Activated CD4-positive, alpha-beta T cell treated with anti-CD3 and anti-CD28 coated beads, Interleukin-2, Interleukin-4, amounts not matched to agents 100 ng/mL and 50 ng/mL, durations not matched to agents 16 hours and 8 hours (primary cell): ENCODE measurements at places on chromosomes 3 and 15.

GRCh38 chr15:90058775-90059174 lies 43.5 kb downstream of the IDH2 start:
- no peak for DNase-seq

DNA sequence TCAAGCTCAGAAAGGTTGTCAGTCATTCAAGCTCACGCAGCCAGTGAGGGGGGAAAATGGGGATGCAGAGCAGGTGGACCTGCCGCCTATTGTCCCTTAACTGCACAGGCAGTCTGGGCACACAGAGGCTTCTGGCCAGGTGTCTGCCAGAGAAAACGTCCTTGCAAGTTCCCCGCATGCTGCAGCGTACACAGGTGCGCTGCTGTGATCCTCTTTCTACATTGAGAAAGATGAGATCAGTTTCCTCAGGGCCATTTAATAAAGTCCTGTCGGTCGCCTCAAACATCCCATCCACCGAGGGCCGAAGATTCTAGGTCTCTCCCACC lies 445 bp upstream of the TSEN2 start:
- DNase-seq: no peak

- DNase-seq: no peak
Observed at GRCh38 chr15:36914466-36914865, 185.9 kb downstream of the MEIS2 start.

DNA sequence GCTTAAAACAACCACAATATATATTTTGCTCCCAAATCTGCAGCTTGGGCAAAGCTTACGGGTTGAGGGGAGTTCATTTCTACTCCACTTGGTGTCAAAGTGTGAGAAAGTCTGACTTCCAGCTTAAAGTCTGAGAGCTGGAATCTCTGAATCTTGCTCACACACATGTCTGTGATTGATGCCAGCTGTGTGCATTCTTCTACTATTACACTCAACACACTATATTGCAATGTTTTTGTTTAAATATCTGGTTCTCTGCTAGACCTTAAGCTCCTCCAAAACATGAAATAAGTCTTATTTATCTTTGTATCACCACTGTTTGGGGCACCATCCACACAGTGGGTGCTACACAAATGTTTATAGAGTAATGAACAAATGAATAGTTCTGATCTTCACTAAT lies 36.7 kb upstream of the SECISBP2L start:
- no peak for DNase-seq

DNA sequence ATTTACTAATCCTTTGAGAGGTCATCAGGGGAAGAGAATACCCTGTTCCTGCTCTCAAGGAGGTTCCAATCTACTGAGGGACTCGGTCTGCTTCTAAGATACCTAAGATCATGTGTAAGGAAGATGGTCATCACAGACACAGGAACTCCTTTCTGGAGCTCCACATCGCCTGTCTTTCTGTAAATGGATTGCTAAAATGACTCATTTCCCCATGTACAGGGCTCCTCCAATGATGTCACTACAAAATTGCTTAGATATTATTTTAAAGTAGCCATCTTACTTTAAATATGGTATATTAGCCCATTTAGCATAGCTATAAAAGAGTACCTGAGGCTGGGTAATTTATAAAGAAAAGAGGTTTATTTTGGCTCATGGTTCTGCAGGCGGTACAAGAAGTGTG lies 206.1 kb upstream of the PROK2 start:
- no peak for DNase-seq

DNA sequence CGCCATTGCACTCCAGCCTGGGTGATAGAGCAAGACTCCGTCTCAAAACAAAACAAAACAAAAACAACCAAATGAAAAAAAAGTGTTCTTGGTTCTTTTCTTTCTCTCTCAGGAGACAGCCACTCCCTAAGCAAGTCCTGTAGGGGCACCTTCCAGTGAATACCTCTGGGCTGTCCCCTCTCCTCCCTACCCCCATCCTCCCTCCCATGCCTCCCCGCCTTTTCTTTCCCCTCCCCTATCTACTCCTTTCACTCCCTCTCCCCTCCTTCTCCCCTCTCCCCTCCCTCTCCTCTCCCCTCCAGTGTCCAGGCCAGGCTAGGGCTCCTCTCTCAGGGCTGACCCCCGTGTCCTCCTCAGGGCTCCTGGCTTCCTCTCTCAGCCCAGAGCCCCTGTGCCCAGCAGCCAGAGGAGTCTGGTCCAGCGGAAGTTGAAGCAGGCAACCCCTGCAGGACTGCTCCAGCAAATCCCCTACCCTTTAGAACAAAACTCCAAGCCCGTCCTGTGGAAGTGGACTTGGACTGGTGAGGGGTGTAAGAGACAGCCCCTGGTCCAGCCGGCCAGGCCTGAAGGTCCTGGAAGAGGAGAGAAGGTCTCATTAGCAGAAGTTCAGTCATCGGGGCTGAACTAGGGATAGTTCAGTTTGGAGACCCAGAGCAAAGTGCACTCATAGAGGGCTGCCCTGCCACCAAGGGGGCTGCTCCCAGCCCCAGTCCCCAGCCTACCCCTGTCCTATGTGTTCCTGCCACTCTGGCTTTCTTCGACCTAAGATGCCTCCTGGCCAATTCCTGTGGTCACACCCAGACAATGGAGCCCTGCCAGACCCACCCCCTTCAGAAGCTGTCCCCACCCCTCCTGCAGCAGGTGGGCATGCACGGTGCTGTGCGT lies 79.8 kb upstream of the IQSEC1 start:
- no peak for DNase-seq

- DNase-seq: no peak
Observed at GRCh38 chr3:187013159-187013716, 82.9 kb downstream of the ST6GAL1 start.

DNA sequence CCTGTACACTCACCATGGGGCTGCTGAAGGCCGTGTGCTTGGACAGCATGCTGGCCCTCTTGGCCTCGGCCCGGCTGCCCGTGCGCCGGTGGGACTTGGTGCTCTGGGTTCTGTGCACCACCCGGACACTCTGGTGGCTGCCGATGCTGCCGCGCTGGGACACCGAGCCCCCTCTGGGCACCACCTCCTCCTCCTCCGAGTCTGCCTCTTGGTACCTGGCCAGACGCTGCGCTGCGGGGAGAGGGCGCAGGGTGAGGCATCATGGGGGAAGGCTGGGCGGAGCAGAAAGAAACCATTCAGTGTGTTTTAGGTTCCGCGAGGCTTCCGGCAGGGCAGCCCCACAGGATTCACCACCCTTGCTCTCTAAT lies 145.0 kb downstream of the ATP10A start:
- no peak for DNase-seq

- DNase-seq: no peak
Observed at GRCh38 chr3:127052121-127052561, 69.2 kb downstream of the PLXNA1 start.

DNA sequence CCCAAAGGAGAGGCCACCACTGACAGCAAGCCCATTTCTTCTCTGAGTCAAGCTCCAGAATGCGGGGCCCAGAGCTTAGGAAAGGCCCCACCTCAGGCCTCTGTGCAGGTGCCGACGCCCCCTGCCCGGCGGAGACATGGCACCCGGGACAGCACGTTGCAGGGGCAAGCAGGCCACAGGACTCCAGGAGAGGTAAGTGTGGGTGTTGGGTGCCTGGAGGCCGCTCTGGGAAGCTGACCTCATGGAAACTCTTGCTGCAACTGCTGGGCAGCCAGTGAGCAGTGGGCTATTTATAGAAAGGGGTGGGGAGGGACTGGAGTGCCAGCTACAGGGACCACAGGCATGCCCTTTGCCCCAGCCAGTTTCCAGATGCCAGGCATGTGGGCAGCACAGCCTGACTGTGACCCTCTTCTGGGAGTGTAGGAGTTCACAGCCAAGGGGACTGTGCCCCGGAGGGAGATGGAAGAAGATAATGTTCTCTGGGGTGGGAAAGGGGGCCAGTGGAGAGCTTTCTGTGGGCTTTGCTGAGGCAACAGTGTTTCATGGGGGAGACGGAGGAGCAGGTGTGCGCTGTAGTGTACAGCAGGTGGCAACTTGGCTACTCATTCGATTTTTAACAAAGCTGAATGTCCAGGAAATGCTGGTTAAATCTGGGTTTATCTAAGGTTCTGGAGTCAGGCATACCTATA lies 23.7 kb downstream of the ALPK3 start:
- DNase-seq: no peak

GRCh38 chr3:190366133-190366532 lies 21.8 kb upstream of the CLDN16 start:
- DNase-seq: no peak

DNA sequence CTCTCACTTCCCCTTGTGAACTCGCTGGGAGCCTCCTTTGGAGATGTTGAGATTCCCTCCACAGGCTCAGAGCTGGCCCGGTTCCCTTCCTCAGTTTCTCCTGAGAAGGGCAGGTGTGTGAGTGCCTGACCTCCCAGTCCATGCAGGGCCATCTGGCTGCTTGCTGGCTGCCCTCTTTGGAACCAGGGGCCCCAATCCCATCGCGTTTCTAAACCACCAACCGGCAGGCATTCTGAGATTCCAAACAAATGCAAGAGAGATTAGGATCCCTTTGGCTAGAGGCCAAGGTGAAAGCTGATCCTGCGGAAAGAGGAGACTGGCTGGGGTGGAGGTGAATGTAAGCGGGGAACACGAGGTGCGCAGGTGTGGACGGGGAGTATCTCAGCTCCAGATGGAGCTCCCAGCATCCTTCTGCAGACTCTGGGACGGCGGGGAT lies 2.9 kb upstream of the PRRT3 start:
- DNase-seq: no peak

DNA sequence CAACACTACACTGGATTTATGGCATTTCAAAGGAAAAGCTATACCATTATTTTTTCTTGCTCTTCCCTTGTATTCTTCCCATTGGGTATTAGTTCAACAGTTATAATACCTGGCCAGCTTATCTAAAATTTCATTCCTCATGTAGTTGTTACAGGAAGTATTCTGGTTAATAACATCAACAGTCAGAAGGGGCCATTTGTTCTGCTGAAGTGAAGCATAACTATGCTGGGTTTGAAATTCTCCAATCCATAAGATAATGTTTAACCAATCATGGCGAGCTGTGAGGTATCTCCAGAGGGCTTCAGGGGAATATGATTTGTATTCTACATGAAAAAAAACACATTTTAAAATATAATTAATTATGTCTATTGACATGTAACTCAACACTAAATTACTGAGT lies 43.4 kb downstream of the SPG11 start:
- DNase-seq: no peak

- DNase-seq: no peak
Observed at GRCh38 chr15:29135309-29135657, 134.3 kb downstream of the NSMCE3 start.

GRCh38 chr15:44727485-44728231 lies 8.7 kb upstream of the TRIM69 start:
- peak; percentile 42 for DNase-seq

- DNase-seq: no peak
Observed at GRCh38 chr3:52771334-52771681, 568 bp upstream of the NEK4 start.

- no peak for DNase-seq
Observed at GRCh38 chr15:63186065-63186464, 3.3 kb upstream of the RAB8B start.

DNA sequence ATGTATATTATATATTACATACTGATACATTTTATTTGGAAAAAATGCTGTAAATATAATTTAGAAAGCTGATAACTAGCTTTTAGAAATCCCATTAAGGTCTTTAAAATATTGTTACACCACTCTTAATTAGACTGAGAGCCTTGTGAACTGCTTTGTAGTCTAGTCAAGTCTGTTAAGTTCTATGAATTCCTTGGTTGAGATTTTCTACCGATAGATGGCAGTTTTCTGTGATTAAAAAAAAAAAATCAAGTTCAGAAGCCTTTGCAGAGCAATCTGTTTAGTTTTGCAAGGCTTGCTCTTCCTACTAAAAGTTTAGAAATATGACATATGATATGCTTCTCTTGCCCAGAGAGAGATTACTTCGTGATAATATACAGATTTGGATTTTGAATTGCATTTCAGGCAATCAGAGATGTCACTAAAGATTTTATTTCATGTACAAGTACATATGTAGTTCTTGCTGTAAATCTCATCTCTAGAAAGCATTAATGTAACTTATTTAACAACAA lies 60.4 kb upstream of the SLITRK3 start:
- DNase-seq: no peak

DNA sequence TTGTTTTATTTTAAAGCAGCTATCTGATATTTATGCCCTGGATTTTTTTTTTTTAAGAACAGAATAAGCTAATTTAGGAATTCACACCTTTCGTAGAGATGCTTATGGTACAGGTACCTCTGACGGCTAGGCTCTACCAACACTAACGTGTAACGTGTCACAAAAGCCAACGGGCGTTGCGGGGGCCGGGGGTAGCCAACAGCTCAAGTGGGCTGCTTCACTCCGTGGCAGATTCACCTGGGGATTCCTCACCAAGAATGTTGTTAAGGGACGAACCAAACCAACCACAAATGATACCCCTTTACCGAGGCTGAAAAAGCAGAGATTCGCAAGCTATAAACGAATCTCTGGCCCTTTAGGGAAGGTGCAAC lies 1.0 kb downstream of the TMCC1 start:
- DNase-seq: no peak
